ENCODE measurements at places on chromosomes 6 and 20.

DNA sequence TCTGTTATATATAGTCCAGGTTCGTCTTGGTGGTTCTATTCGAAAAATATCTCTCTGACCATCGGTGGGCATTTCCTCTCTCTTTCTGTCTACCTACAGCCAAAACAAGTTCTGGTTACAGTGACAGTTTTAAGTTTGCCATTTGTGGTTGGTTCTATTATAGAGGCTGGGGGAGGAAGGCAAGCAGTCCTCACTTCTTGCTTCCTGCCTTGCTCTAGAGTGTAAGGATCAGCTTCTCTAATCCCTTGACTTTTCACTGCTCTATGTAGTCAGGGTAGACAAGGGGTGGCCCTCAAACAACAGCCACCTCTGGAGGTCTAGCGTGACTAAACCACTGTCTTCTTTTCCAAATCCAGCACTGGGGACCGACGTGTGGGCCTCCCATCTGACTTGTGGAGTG lies 16.1 kb downstream of the E2F3 start:
- no peak for DNase-seq

GRCh38 chr20:37518606-37519507 lies 2.2 kb upstream of the NNAT start:
- no peak for DNase-seq

- DNase-seq, result no peak
These were observed 268.4 kb downstream of the PLCB1 start for GRCh38 chr20:8400486-8400885.

- DNase-seq, result no peak
These were observed 51.1 kb downstream of the SLC22A1 start for GRCh38 chr6:160172704-160173103.

- DNase-seq, result no peak
These were observed 18.7 kb upstream of the GATA5 start for GRCh38 chr20:62494537-62494936.

DNA sequence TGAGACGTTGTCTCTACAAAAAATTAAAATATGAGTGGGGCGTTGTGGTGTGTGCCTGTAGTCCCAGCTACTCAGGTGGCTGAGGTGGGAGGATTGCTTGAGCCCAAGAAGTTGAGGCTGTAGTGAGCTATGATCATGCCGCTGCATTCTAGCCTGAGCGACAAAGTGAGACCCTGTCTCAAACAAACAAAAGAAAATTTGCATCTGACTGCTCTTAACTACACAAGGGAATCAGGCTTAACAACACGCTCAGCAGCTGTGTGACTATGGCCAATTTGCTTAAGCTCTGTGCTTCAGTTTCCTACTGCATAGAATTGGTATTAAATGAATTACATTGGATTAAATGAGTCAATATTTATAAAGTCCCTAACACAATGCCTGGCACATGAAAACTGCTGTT lies 24.3 kb upstream of the MRPS10 start:
- no peak for DNase-seq

GRCh38 chr6:148147463-148147830 lies 195.2 kb upstream of the SASH1 start:
- DNase-seq, result no peak

- DNase-seq, result no peak
These were observed 113.0 kb downstream of the MANEA start for GRCh38 chr6:95690328-95690727.

DNA sequence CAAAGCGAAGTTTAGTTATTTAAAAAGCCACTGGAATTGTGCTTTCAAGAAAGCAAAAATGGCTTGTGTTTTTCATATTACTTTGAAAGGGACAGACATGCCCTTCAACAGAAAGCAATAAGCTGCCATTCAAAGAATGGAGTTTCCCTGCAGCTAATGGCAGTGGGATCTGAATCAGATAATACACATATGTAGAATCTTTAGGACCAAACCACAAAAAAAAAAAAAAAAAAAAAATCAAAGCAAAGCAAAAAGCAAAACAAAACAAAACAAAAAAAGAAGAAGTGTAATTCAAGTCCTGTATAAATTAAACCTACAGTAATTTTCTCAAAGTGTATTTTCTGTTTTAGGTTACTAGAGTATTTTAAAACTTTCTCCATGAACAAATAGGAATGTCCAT lies 63.6 kb upstream of the ZNF217 start:
- no peak for DNase-seq

DNA sequence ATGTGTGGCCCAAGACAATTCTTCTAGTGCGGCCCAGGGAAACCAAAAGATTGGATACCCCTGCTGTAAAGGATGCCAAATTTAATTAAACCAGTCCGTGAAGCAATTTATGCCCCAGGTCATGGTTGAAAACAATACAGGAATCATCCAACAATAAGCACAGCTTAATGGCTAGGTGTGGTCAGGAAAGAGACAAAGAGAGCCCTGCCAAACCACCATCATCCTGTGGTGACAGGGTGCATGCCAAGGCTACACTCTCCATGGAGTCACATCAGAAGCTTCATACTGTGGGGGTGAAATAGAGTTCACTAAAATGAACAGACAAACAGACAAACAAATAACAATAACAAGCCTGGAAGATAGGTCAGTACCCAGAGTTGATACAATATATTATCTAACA lies 62.7 kb downstream of the DZANK1 start:
- no peak for DNase-seq

GRCh38 chr20:57013741-57014140 lies 252.7 kb downstream of the BMP7 start:
- no peak for DNase-seq

GRCh38 chr6:131678442-131678841 lies 22.8 kb downstream of the OR2A4 start:
- DNase-seq, result no peak

DNA sequence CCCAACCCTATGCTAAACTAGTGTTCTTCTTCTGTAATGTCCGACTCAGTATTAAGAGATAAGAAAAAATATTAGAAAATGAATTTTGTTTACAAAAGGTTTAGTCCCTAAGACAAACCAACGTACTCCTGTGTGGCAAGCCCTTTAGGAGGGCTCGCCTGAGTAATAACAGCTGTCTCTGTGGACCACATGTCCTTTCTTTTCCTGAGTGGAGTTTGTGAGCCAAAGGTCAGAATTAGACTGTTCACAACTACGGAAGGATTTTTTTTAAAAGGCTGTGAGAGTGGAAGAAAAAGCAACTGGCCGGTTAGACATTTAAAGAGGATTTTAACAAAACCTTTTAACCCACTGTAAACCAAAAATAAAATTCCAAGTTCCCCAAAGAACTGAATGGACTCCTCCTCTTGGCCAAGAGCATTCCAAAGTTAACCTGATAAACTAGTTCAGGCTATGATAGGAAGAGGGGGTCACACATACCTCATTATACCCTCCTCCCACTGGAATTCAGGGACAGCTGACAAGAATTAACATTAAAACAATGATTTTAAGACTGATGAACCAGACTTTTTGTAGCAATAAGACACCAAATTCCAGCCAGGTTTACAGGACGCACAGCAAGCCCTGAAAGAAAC lies 43.5 kb downstream of the FAM184A start:
- no peak for DNase-seq

GRCh38 chr6:126804332-126805064 lies 314.0 kb upstream of the RSPO3 start:
- DNase-seq, result no peak

- no peak for DNase-seq
These were observed 20.4 kb downstream of the IL20RA start for GRCh38 chr6:137024237-137024990.

DNA sequence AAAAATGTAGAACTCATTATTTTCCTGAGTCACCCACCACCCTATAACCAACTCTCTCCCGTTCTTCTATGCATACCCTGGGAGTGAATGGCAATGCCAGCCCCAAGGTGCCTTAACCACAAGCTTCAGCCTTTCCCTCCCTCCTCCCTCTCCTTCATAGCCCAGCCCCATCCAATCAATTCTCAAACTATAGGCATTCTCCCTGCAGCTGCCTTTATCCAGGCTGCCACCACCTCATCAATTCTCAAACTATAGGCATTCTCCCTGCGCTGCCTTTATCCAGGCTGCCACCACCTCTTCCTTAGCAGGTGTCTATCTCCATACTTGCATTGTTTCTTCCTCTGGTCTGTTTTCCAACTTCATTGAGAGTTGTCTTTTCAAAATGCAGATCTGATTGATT lies 77.1 kb downstream of the PLEKHG1 start:
- no peak for DNase-seq

DNA sequence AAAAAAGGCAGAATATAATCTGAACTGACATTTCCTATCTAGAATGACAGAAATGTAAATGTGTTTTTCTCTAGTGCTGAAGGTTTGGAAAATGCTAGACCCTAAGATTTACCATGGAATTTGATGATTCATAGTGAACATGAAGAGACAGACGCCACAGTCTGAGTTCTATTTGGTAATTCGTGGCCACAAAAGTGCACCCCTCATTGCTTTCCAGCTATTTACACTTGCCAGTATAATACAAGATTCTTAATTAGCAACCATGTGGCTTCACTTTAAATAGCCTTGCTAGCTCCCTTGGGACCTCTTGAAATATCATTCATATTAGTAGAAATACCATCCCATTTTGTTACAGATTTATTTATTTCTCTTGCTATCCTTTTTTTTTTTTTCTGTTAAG lies 636.8 kb downstream of the PRKN start:
- DNase-seq, result no peak

DNA sequence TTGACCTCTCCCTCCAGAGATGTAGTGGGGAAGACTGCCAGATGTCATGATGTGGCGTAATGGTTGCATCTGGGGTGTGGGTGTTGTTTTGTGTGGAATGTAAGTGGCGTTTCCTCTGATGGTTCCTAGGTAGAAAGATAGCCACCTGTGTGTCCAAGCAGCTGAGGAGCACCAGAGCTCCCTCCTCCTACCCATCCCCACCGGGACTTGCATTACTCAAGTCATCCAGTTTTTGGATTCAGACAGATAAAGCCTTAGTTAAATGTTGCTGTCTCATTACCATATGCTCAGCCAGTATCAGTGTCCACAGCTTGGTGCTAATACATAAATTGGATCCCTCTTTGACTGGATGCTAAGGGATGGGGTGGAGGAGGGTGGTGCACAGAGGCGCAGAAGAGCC lies 282.3 kb downstream of the TBC1D7 start:
- DNase-seq, result no peak

DNA sequence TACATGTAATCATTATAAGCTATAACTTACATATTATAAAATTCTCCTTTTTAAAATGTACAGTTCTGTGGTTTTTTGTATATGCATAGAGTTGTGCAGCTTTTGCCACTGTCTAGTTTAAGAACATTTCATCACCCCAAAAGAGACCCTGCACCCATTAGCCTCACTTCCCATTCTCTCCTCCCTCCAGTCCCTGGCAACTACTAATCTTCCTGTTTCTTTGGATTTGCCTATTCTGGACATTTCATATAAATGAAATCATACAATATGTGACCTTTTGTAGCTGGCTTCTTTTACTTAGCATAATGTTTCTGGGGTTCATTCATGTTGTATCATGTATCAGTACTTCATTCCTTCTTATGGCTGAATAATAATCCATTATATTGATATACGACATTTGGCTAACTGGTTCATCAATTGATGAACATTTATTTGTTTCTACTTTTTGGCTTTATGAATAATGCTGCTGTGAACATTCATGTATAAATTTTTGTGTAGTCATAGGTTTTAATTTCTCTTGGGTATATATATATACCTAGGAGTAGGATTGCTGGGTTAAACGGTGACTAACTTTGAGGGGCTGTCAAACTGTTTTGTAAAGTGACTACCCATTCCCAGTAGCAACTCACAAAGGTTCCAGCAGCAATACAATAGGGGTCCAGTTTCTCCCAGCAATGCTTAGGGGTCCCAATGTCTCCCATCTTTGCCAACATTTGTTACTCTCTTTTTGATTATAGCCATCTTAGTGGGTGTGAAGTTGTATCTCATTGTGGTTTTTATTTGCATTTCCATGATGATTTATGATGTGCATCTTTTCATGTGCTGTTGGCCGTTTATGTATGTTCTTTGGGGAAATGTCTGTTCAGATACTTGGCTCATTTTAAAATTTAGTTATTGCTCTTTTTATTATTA lies 10.7 kb downstream of the PTPRA start:
- DNase-seq, result no peak

- DNase-seq, result no peak
These were observed 107.8 kb upstream of the MANEA start for GRCh38 chr6:95469511-95469910.

- no peak for DNase-seq
These were observed 42.2 kb downstream of the ZNF292 start for GRCh38 chr6:87197547-87197946.

- DNase-seq, result no peak
These were observed 27.7 kb upstream of the KCNG1 start for GRCh38 chr20:51050531-51051075.

DNA sequence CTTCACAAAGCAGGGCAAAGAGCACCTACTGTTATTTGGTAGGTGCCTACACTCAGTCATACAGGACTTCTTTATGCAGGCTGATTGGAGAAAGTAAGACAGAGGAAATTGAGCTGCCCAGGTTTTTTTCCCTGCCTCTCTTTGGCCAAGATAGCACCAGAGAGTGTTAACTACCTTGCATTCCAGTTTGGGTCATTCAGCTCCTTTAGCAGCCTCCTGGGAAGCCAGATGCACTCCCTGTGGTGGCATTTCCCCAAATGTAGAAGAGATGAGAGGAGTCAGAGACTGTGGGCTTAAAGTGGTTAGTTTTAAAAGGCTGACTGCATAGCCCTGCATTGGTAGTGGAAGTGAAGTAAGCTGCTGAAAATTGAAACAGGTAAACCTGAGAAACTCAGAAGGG lies 358.4 kb downstream of the BCKDHB start:
- DNase-seq, result no peak

GRCh38 chr6:158397578-158397977 lies 85.3 kb downstream of the TULP4 start:
- no peak for DNase-seq

GRCh38 chr6:122789182-122790027 lies at the start of gene SMPDL3A:
SMPDL3A (plus strand) TSS chr6:122789258; CDS start chr6:122789347, 89 bp downstream.
- DNase-seq, result no peak
